ENCODE measurements at places on chromosomes 11 and 22.

GRCh38 chr22:42356533-42356932, 75.7 kb downstream of the NFAM1 start:
- DNase-seq, result no peak

GRCh38 chr22:46563381-46564083, 26.1 kb upstream of the CELSR1 start:
- peak; percentile 25 for DNase-seq

DNA sequence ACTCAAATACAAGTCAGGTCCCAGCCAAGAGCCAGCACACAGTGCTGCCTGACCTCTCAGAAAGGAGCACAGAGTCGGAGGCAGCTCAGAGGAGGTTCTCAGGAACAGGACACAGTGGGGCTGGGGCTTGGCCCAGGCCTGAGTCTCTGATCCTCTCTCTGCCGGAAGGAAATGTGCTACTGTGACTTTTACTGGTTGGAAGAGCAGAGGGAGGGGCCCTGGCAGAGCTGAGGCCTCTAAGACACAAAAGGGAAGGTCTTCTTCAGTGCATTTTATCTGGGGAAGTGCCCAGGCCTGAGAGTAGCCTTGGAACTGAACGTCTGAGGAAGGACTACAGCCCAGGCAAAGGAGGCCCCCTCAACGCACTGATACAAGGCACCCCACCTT, 16.2 kb upstream of the CASTOR1 start:
- no peak for DNase-seq

GRCh38 chr11:8283465-8284230, 20.0 kb upstream of the LMO1 start:
- no peak for DNase-seq

DNA sequence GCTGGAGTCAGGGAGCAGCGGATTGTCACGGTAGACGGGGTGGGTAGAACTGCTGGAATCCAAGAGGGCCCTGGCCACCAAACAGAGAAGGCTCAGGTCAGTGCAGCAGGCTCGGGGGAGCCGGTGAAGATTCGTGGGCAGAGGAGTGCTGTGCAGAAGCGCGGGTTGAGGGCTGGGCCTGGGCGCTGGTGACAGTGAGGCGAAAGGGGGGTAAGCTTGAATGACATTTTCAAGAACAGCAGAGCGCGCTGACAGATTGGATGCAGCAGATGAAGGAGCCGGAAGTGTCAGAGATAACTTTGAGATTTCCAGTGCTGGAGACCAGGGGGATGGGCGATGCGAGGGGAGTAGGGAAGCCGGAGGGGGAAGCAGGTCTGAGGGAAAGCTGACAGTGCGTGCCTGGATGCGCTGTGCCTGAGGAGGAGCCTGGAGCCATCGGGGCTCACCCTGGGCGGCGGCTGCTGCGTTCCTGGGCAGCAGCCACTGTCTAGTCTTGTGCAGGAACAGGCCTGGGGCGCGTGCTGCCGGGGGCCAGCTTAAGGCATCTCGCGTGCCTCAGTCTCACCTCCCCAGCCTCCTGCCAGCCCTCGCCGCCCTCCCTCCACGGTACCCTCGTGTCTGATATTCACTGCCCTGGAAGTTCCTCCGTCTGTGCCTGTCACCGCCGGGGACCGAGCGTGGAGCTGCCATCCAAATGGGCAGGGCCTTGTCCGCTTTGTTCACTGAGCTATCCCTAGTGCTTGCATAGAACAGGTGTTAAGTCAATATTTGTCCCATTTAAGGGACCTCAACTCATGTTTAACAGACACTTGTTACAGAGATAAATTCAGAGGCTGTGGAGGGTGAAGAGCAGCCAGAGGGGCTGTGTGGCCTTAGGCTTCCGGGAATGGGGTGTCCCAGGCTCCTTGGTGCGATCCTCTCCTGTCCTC, 5.2 kb downstream of the GRIK4 start:
- no peak for DNase-seq

DNA sequence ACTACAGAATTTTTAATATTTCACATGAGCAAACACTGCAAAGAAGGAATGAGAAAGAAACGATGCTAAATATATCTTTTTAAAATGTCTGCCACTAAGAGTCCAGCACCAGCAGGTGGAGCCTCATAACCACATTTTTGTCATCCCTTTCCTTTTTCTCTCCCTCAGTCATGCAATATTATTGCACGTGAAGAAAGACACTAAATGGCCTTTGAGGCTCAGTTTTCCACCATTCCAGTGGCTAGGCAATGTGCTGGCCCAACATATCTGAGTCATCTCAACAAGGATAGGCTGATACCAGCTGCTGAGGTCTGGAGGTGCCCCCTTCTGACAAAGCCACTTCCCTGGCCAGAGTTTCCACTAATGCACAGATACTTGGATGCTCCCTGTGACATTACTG, 1.8 kb downstream of the ALKBH8 start:
- DNase-seq, result peak; percentile 68

DNA sequence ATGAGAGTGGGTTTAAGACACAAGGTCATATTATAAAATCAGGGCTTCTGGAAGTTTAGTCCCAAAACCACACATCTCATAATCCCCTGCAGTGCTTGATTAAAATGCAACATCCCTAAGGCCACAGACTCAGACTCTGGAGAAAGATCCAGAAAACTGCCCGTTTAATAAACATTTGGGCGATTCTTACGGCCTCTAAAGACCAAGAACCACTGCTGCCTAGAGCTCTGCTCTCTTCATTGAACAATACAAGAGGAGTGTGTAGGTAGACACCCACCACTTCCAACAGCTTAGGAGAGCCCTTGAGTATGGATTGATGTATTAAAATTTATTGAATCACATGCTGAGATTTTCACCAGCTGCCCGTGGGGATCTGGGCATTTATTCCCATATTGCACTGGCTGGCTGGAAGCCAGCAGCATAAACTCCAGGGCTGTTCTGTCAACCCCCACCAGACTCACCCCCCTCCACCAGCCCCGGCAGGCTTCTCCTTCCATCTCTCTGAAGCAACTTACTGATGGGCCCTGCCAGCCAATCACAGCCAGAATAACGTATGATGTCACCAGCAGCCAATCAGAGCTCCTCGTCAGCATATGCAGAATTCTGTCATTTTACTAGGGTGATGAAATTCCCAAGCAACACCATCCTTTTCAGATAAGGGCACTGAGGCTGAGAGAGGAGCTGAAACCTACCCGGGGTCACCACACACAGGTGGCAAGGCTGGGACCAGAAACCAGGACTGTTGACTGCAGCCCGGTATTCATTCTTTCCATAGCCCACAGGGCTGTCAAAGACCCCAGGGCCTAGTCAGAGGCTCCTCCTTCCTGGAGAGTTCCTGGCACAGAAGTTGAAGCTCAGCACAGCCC, 749 bp upstream of the BEST1 start:
- DNase-seq, result peak; percentile 96

- DNase-seq, result no peak
These were observed 1240.9 kb downstream of the BRD1 start for GRCh38 chr22:48586799-48587185.

- no peak for DNase-seq
These were observed 24.0 kb downstream of the ANKK1 start for GRCh38 chr11:113411536-113411935.

DNA sequence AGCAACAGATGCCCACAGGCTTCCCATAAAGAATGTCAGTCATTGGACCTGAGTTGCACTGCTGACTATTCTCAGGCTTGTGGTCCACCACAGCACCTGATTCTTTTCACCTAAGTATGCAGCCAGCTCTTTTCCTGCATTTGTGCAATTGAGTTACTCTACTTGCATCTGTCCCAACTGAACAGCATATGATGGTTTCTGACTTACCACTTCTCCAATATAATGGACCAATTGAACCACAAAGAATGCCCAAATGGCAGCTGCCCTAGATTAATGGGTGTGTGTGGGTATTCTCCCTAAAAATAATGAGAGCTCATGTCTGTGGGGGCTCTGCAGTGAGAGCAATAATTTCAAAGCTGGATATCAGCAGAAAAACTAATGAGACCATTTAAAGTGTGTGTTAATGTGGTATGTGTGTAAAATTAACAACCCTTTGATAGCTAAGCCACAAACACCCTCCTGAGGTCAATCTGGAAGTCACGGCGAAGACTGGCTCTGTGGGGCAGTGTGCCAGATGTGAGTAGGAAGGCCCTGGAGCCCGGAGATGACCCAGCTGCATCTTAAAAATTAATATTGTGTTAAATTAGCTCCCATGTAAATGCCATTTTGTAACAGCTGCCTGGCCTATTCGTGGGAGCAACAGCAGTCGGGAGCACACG, 43.8 kb downstream of the SC5D start:
- DNase-seq, result no peak

DNA sequence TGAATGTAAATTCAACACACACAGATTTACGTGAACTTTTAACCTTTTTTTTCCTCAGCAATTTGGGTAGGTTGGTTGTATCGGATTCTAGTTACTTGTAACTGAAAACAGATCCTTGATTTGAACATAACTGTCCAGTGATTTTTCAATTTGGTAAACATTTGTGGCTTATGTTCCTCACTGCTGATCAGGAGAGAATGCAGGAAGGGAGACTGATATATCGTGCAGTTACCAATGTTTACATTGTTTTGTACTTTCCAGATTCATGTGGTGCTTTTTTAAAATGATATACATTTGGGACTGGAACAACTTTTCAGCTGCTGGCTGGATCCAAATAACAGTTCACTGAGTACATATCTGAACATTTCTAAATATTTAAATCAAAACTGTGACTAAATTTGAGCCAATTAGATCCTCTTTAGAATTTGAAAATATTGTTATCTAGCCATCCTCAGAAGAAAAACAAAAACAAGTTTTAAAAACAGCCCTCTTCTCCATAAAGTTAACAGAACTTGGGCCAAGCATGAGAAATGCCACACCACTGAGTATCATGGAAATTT, 84.3 kb upstream of the MTMR2 start:
- peak; percentile 78 for DNase-seq

DNA sequence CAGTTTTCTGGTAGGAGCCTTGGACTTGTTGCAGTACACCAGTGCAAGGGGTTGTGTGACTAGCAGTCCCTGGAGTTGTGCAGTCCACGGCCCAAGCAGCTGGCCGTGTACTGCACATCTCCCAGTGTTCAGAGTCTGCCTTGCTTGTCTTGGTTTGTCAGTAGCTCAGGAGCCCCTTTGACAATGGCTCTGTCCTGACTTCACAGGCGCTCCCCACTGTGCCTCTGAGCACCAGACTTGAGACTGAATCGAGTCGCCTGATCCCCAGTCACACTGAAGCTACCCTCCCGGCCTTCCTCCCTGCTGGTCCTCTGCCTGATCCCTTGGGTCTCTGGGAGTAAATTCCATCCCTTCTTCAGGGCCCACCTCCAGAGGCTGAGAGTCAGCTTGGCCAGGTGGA, 19.4 kb downstream of the SYNGR1 start:
- DNase-seq, result no peak

DNA sequence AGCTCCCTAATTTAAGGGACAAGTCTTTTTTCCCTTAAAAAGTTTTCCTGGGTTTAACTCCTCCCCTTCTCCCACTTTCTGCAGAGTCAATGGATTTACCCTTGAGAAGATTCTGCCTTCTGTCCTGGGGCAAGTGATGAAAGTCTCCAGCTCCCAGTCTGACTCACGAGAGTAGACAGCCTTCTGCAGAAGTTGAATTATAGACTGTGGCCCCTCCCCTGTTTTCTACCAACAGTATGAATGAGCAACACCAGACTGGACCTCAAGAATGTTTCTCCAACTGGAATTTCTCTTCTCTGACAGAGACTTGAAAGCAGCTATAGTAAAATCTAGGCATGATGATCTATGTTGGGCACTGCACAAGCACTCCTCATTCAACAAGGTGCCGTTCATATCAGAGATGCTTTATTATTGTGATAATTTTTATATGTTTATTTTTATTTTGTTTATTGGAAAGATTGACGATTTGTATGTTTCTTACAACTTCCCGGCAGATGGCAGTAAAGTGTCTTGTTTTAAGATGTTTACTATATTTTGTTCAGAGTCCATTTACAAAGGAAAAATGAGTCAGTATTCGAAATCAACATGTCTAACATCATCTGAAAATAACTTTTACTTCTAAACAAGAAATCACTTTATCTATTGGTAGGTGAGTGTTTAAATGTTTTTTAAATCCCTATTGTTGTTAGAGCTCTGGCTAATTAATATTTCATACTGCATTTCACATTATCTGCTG, 56.6 kb downstream of the LMO2 start:
- peak; percentile 85 for DNase-seq
